ENCODE measurements at places on chromosomes 5 and 9. TPM values are rescaled to one million over a fixed set of nuclear protein-coding genes. Genes with fewer than 3 reads are reported as not detected.

ZNF618 gene
- 14.4 TPM for total RNA-seq

PCDHGA10 gene
- total RNA-seq: 36.3 TPM

ZBED3 gene
- total RNA-seq: 4.4 TPM

RNF224 gene
- total RNA-seq: not detected

PCDHB10 gene
- total RNA-seq: 26.3 TPM

SOHLH1 gene
- total RNA-seq: not detected

MARVELD2 gene
- total RNA-seq: 0.94 TPM

MAMDC4 gene
- 11.3 TPM for total RNA-seq

NTRK2 gene
- total RNA-seq: 203 TPM

AHRR gene
- total RNA-seq: 2.8 TPM

NPR2 gene
- 19.4 TPM for total RNA-seq

GALT gene
- total RNA-seq: 70.7 TPM

ITGA2 gene
- total RNA-seq: 5.9 TPM

SLC34A3 gene
- not detected for total RNA-seq

SMARCA2 gene
- total RNA-seq: 312 TPM

GTF2H2C gene
- total RNA-seq: 77.9 TPM

TRAF1 gene
- 5.0 TPM for total RNA-seq

IFNA16 gene
- total RNA-seq: not detected

ANP32B gene
- total RNA-seq: 10.3 TPM

FAM221B gene
- total RNA-seq: not detected

ENTPD8 gene
- total RNA-seq: not detected

PKD2L2 gene
- total RNA-seq: not detected

PAIP2 gene
- 98.0 TPM for total RNA-seq

SV2C gene
- total RNA-seq: 1.9 TPM

JAKMIP2 gene
- total RNA-seq: 75.7 TPM

WHRN gene
- total RNA-seq: 1.9 TPM

CXCL14 gene
- 7.8 TPM for total RNA-seq

FREM1 gene
- total RNA-seq: 4.7 TPM

PHYHD1 gene
- 1.9 TPM for total RNA-seq

PLAC8L1 gene
- not detected for total RNA-seq

AFAP1L1 gene
- 5.9 TPM for total RNA-seq

TEX53 gene
- total RNA-seq: not detected

FAM153A gene
- total RNA-seq: 4.7 TPM

LHFPL2 gene
- 27.2 TPM for total RNA-seq

SLC6A3 gene
- not detected for total RNA-seq

CMYA5 gene
- total RNA-seq: 2.5 TPM

PCDHA10 gene
- 42.3 TPM for total RNA-seq

LRRTM2 gene
- total RNA-seq: 90.5 TPM

SNCAIP gene
- total RNA-seq: 73.6 TPM

PCDHGB5 gene
- 41.6 TPM for total RNA-seq

ZNF883 gene
- 75.4 TPM for total RNA-seq

SLC46A2 gene
- not detected for total RNA-seq

GABRB2 gene
- 77.0 TPM for total RNA-seq

IL9 gene
- not detected for total RNA-seq

WDR38 gene
- total RNA-seq: not detected

GRHPR gene
- 63.9 TPM for total RNA-seq

NMUR2 gene
- total RNA-seq: not detected

SETX gene
- 114 TPM for total RNA-seq

GFM2 gene
- total RNA-seq: 62.6 TPM

ZNF483 gene
- 45.7 TPM for total RNA-seq

Measured in parietal lobe (tissue), 2 donors.